Muscle of leg (tissue), 16 donors: ENCODE measurements at places on chromosomes 6 and 20. TPM values are rescaled to one million over a fixed set of nuclear protein-coding genes. Genes with fewer than 3 reads are reported as not detected.

- peak; percentile 67 for DNase-seq
Observed at GRCh38 chr6:71510057-71510713, 221.6 kb downstream of the OGFRL1 start.

DNA sequence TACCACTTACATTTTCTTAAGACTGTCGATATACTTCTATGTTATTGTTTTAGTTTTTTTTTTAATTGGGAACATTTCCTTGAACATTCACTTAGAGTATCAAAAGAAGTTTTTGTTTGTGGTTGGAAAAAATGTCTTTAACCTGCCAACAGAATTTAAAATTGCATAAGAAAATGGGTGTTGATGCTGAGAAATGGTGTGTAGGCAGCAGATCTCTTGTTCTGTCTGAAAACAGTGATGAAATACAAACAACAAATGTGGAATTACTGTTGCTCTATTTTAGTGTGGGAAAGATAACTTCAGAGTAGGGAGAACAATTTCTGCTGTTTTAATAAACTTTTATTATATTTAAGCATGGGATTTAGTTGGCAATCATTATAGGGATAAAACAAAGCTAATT lies 293.5 kb downstream of the CDKAL1 start:
- DNase-seq: no peak

- peak; percentile 17 for DNase-seq
Observed at GRCh38 chr6:53730767-53731166, 64.0 kb upstream of the LRRC1 start.

GRCh38 chr6:54913211-54913610 lies 66.6 kb downstream of the FAM83B start:
- no peak for DNase-seq

DNA sequence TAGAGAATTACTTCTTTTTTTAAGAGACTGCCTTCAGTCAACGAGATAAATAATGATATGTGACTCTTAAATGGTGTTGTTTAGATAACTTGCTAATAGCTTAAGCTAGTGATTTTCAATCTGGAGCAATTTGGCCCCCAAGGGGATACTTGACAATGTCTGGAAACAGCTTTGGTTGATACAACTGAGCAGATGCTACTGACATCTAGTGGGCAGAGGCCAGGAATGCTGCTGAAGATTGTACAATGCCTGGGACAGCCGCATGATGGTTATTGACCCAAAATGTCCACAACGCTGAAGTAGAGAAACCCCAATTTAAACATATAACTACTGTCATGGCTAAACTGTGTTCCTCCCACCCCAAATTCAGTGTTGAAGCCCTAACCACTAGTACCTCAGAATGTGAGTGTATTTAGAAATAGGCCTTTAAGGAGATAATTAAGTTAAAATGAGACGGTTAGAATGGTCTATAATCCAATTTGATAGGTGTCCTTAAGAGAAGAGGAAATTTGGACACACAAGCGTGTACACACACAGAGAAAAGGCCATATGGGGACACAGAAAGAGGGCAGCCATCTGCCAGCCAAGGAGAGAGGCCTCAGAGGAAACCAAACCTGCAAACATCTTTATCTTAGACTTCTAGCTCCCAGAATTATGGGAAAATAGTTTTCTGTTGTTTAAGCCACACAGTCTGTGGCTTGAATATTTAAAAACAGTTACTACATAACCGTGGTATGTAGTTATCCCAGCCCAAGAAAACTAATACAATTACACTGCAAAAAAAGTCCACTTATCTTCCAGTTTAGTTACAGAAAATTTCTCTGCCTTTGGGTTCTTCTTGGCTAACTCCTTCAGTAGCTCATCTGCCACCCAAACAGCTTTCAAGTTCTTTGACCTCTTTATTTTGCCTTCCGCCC lies 22.2 kb downstream of the RWDD2A start:
- DNase-seq: peak; percentile 89

- DNase-seq: no peak
Observed at GRCh38 chr6:11830520-11830919, 51.9 kb upstream of the ADTRP start.

DNA sequence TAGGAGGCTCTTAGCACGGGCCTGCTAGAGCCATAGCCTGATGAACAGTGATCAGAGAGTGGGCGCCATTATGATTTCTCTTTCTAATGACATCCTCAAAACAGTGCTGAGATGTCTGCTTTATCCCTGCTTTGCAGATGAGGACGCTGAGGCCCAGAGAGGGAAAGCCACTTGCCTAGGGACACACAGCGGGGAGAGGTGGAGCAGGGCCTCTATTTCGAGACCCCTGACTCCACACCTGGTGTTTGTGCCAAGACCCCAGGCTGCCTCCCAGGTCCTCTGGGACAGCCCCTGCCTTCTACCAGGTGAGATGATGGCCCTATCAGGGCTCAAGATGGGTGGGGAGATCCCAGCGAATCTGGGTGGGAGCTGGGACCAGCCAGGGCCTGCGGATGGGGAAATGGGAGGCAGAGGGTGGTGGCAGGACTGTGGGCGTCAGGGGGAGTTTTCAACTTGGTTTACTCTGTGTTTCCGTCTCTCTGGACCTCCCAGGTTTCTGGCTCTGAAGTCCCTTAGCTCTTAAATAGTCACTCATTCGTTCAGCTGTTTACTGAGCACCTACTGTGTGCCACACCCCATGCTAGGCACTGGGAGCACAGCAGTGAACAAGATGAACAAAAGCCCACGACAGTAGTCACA lies 36.7 kb downstream of the SRC start:
- DNase-seq: no peak

GRCh38 chr6:84910906-84911607 lies 146.7 kb upstream of the TBX18 start:
- no peak for DNase-seq

BTN1A1 gene
- polyA plus RNA-seq: 0.11 TPM

MOG gene
- not detected for polyA plus RNA-seq

C6orf141 gene
- polyA plus RNA-seq: 3.4 TPM

ATF6B gene
- polyA plus RNA-seq: 53.3 TPM

LHFPL5 gene
- polyA plus RNA-seq: 0.19 TPM

MAN1A1 gene
- 33.0 TPM for polyA plus RNA-seq
